HL-60 (cell line): ENCODE measurements at places on chromosomes 16 and 17.
A peak's percentile ranks its signal among the peaks of the same experiment; 100 is the strongest.

GRCh38 chr17:58250344-58251011, 12.1 kb downstream of the LPO start:
- no peak for DNase-seq

DNA sequence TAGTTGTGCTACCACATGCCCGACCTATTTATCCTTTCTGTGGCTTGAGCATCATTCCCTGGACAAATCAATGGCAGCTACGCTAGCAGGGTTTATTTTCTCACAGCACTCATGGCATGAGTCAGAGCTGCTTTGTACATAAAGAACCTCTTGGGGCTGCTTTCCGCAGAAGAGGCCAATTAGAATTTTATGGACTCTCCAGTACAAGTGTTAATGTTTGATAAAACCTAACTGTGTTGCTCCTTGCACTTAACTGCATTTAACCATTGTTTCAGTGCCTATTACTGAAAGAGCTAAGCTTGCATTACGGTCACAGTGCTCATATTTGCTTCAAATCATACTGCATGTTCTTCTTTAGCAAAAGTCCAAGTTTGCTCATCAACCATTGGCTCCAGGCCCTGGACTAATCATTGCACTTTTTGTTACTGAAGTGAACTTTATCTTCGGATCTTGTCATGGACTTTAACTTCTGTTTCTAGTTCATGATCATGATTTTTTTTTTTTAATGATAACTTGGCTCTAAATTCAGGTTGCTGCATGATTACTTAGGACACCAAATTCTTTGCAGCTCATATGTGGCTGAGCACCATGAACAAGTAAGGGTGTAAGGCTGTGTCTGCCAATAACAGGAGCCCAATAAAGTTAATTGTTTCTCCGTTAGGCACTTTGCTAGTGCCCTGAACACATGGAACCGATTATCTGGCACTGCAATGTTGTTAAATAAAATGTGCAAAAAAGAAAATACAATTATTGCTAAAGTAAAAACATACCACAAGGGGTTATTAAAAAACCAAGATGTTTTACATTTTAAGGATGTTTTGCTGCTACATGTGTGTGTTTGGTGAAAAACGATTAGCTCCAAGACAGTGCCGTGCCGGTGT, 492.2 kb downstream of the KCNJ2 start:
- no peak for DNase-seq

GRCh38 chr17:57544834-57545463, 200.2 kb downstream of the CCDC182 start:
- no peak for DNase-seq

GRCh38 chr17:74749279-74750038, 1.0 kb downstream of the NHERF1 start:
- no peak for DNase-seq

DNA sequence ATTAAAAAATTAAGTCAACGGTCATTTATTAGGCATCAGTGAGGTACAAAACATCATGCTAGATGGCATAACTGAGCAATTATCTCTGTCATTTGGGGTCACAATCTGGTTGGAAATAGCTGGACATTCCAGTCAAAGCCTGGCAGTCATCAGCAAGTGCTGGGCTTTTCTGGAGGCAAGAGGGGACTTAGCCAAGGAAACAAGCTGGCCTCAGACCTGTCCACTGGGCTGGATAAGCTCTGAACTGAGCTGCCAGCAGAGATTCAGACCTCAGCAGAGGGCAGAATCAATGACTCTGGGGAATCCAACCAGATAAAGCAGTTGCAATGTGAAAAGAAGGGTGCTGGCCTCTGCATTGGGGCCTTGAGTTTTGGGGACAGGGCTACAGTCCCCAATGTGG, 161.9 kb upstream of the NOL11 start:
- DNase-seq: no peak

DNA sequence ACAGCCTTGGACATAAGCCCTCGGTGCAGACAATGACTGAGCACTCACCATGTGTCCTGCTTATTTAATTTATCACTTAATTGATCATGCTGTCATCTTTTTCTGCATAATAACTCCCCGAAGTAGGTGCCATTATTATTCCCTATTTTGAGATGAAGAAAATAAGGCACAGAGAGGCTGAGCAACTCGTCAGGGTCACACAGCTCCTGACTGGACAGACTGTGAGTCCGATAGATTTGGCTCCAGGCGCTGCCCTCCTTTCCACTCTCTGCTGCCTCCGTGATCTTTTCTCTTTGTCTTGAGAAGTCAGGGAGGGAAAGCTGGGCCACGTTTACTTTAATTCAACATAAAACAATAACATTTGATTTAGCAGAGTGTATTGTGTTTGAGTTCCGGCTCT, 19.0 kb upstream of the N4BP1 start:
- no peak for DNase-seq

- no peak for DNase-seq
Observed at GRCh38 chr17:48998587-48999440, 1.6 kb downstream of the IGF2BP1 start.

GRCh38 chr17:58082341-58082869, 814 bp upstream of the DYNLL2 start:
- peak; percentile 31 for DNase-seq

GRCh38 chr16:11142261-11142630, 113.8 kb downstream of the SOCS1 start:
- no peak for DNase-seq

DNA sequence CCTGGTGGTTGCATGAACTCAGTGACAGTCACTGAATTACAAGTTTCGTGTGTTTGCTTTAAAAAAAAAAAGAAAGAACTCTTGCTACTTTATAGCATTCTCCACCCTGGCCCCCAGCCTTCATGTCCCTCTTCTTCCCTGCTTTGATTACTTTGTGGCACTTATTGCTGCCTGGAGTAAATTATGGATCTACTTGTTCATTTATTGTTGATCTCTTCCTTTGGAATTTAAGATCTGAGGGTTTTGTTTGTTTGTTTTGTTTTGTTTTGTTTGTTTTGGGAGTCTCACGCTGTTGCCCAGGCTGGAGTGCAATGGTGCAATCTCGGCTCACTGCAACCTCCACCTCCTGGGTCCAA, 126.5 kb downstream of the ABCC6 start:
- DNase-seq: no peak

- DNase-seq: no peak
Observed at GRCh38 chr16:13781575-13782338, 138.2 kb upstream of the ERCC4 start.
